Stimulated activated CD4-positive, alpha-beta T cell treated with anti-CD3 and anti-CD28 coated beads, Interleukin-2, amount 100 ng/mL, for 4 hours (primary cell): ENCODE measurements at places on chromosomes 2 and 18.

- no peak for DNase-seq
Measured at GRCh38 chr2:29420464-29420863, 305.2 kb downstream of the CLIP4 start.

- no peak for DNase-seq
Measured at GRCh38 chr2:240629619-240629967, 4.3 kb downstream of the GPR35 start.

- DNase-seq: no peak
Measured at GRCh38 chr2:148896136-148896535, 21.1 kb downstream of the KIF5C start.

DNA sequence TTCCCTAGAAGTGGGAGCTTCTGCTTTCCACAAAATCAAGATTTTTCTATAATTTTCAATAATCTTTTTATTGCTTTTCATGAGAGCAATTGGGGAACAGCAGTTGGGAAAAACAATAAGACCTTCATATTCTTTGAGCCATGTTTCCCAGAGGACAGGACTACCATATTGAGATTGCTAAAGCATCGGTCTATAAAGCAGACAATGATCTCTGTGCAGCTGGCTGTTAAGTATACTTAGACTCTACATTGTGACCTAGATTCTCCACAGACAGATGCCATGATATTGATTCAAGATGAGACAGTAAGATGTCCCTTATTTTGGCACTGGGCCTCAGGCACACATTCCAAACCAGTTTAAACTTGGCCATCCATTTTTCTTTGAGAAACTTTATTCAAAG is 1178.7 kb downstream of the SUCLG1 start:
- DNase-seq: no peak

DNA sequence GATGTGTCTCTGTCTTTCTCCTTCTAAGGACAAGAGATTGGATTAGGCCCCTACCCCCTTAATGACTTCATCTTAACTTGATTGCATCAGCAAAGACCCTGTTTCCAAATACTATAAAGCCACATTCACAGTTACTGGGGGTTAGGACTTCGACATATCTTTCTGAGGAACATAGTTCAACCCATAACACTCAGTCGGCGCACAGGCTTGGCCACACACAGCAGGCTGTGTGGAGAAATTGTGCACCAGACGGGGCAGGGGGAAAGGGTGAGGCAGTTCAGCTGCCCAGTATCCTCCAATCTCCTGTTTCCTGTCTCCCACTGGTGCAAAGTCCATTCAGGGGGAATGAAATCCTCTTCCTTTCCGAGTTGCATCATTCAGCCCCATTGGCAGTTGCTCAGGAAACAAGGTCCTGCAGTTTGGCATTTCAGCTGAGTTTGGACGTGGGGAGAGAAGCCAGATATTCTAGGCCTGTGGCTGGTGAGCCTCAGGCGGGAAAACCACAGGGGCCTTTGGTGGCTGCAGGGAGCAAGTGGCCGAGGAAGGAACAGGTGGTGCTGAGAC is 9.4 kb upstream of the RAPGEF4 start:
- no peak for DNase-seq

DNA sequence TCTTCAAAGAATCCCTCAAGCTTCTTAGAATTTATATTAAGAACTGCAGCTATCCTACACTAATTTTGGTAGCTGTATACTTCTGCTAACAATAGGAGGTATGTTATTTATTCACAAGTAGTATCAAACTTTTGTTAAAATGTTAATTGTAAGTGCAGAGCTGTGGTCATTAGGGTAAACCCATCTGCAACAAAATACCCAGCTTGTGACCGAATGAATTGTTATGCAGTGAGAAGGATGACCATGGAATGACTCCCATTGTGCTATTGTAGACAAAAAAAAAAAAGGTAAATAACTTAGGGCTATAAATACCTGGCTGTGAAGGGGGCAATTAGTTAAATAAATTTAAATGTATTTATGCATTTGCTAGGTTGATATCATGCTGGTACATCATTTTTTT is 186.1 kb downstream of the ADCYAP1 start:
- no peak for DNase-seq

DNA sequence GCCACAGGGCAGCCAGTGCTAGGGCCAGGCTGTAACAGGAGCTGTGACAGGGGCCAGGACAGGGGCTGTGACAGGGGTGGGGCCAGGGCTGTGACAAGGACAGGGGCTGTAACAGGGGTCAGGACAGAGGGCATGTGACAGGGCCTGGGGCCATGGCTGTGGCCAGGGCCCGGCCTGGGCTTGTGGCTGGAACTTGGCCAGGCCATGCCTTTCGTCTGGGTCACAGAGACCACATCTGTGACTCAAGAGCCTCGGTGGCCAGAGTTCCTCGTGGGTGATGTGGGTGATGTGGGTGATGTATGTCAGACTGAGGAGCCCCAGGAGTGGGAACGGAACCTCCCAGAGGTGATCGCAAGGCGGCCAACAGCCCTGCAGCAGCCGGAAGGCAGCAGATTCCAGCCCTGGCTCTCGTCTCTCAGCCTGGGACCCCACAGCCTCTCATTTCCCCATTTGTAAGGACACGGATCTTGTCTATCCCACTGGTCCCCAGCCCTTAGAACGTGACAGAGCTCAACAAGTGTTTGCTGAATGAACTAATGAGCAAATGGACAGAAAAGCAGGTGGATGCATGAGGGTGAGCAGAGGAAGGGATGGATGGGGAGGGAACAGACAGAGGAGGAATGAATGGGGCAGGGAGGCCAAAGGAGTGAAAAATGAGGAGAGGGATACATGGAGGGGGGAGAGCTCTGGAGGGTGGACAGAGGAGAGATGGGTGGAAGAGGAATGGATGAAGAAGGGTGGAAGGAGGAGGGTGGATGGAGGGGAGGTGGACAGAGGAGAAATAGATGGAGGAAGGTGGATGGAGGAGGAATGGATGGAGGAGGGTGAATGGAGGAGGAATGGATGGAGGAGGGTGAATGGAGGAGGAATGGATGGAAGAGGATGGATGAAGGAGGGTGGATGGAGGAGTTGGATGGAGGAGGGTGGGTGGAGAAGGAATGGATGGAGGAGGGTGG is 17.3 kb downstream of the ESPNL start:
- DNase-seq: no peak

GRCh38 chr2:97708608-97709007 is 4.8 kb upstream of the ZAP70 start:
- no peak for DNase-seq

DNA sequence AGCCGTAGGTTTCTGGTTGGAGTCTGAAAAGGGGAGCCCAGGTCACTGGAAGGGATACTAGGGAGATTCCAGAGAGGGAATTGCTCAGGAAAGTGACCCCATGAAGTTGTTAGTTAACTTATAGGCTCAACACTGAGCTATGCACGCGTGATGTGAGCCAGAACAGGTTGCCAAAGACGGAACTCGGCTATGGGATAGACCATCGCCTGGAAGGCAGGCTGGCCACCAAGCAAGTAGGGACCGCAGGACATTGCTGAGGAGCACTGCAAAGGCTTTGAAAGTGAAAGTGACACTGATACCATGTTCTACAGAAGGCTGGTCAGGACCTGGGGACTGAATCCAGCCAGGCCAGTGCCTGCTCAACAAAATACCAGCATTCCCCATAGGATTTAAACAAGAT is 7.3 kb downstream of the FARP2 start:
- no peak for DNase-seq

- no peak for DNase-seq
Measured at GRCh38 chr2:229843613-229844012, 78.2 kb downstream of the TRIP12 start.

DNA sequence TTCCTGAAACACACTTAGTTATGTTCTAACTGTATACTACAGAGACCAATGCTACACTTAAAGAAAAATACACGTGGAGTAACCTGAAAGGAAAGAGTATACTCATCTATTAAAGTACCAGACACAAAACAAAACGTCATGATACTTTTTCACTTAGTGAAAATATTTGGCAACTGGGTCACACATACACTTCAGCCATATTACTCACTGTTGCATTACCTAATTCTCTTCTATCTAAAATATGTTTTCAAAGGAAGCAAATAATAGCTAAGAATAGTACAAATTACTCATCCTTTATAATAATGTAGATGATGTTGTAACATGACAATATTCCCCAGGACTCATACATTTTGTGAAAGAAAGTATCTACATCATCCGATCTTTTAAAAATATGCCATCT is 76.5 kb upstream of the EPB41L3 start:
- DNase-seq: no peak

DNA sequence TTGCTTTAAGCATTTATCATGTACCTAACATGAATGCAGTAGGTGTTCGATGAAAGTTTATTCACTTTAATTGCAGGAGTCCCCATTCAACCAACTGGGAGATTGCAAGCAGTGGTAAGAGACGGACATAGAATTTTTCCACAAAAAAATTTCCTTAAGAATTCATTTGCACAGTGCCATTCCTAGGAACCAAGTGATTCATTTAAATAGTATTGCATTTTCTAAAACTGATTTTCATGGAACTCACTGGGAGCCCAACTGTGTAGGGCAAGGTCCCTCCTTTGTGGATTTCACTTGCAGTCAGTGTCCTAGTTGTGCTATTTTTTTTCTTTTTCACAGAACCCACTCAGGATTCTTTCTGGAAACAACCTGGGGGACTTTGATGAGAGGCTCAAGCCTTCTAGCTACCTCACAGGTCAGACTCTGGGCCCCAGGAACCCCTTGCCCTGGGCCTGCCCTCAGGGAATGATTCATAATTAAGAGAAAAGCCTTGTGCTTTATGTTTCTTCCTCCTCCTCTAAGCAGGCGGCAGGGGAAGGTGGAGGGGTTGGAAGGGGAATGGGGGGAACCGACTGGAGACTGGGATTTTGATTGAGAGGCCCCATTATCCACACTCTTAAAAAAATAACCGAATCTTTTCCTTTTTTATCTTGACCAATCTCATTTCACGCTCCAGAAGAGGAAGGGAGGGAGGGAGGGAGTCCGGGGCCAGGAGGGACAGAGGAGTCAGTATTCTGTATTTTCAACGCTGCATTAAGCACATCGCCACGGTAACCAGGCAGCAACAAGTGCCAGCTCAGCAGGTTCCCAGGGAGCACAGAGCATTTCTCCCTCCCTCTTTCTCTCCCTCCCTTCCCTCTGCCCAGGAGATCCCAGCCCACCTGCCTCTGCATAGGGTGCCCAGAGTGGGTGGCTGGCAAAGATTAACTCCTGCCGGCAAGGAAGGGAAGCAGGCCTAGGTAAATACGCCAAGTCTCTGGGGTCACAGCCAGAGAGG is 51.8 kb downstream of the PSD4 start:
- no peak for DNase-seq

DNA sequence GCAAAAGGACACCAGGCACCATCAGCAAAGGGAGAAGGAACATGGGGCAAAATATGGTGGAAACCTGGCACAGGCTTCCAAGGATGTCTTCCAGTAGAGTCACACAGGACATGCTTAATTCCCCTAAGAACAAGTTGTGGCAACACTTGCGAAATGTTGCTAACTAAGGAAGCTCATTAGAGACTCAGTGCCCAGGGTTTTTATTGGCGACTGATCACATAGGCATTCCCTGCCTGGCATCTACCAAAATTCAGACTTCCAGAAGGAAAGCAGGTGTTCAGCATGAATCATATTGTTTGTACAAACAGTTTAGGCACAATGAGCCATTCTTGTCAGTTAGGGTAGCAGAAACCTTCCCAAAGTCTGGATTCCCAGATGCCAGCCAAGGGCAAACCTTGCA is 25.7 kb downstream of the SLC4A1AP start:
- DNase-seq: no peak

- no peak for DNase-seq
Measured at GRCh38 chr2:8174641-8175257, 507.1 kb upstream of the ID2 start.

DNA sequence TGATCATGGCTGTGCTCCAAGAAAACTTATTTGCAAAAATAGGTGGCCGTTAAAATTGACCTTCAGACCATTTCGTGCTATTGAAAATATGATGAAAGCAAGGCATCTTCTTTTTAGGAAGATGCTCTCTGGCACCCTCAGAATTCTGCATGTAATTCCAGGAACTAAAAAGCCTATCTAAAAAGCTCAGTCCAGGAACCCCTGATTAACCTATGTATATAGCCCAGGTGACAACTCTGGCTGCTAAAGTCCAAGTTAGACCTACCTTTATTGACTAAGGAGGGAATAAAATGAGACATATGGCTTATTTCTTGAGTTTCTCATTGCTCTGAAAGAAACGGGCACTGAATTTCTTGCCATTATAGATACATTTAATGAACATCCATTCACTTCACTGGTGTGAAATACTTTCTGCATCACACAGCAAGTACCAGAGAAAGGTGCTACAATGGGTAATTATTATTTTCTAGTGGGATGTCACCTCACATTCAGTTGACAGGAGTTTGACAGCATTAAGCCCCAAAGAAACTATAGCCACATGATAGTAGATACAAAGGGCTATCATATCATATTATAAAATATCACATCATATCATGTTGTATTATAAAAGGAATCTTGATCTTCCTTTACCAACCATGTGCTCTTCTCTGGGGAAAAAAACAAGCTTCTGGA is 83.8 kb downstream of the EPHA4 start:
- no peak for DNase-seq

GRCh38 chr2:213199871-213200270 is 48.5 kb upstream of the IKZF2 start:
- no peak for DNase-seq

GRCh38 chr2:120771111-120771780 is 35.6 kb downstream of the GLI2 start:
- DNase-seq: no peak

DNA sequence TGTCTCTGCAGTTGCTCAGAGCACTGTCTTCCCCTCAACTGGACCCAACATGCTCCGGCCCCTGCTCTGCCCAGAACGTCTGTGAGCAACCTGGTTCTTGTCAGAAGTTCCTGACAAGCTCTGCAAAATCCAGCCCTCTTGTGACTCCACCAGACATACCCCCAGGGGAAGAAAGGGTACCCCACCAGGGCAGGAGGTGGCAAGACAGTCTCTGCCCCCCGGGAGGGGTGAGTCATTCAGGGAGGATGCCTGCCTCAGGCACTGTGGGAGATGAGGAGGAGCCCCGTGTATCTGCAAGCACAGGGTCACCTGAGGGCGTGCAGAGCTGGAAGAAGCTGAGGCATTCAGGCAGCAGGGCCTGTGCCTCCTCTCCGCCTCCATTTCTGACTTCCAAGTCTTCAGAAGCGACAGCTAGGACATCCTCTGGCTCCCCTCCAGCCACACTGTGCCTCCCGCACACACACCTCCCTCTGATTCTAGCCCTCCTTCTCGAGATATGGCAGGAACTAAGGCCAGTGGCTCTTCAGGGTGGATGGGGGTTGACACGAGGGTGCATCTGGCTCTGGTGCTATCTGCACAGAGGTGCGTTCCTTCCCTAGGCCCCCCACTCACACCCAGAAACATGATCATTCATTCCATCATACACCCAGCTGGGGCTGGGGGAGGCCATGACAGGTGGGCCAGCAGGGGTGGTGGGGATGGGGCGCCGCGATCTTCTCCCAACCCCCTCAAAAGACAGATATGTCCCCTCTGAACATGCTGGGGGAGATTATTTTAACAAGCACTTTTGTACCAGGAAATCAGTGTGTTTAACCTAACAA is 222.2 kb downstream of the CYP26B1 start:
- DNase-seq: no peak

- DNase-seq: no peak
Measured at GRCh38 chr2:25548601-25549000, 124.8 kb downstream of the DTNB start.

- no peak for DNase-seq
Measured at GRCh38 chr2:197209742-197210408, 100.7 kb downstream of the ANKRD44 start.
